ENCODE measurements at places on chromosomes 4 and X.

DNA sequence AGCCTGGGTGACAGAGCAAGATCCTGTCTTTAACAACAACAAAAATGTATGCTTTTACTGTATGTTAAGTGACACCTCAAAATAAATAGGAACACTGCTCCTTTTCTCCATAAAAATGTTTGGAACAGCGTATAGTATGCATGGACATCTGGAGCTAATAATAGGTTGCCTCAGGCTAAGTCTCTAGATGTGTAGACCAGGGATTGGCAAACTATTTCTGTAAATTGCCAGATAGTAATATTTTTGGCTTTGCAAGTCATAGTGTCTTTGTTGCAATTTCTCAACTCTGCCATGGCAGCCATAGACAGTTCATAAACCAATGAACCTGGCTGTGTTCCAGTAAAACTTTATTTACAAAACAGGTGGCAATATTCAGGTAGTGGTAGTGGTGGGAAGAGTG lies 76.6 kb upstream of the CBLL2 start:
- DNase-seq: no peak

- DNase-seq: no peak
These were observed 252.4 kb upstream of the FAT4 start for GRCh38 chr4:125062115-125063050.

GRCh38 chr4:52788806-52789205 lies 37.6 kb upstream of the ERVMER34-1 start:
- no peak for DNase-seq

DNA sequence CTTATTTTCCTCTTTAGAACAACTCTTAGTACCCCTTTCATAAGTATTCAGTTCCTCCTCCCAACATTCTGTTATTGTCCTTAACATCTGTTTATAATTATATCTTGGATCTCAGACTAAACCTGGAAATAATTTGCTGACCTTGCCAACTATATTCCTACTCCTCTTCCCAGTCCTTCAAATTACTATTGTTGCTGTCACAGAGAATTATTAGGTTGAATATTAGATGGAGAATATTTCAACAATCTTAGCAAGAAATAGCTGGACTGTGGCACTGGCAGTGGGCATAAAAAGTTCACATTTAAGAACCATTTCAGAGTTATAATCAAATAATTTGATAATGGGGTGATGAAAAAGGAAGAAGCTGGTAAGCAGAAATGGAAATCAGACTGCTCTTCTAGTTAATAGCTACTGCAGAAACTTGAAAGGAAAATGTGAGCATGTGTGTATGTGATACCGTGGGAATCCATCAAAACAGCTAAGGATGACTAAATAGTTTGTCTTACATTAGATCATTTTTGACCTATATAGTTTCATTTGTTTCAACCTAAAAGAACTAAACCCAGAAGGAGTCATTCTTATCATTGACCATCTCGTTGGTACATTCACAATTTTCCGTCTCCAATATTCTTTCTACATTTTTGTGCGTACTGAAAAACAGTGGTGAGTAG lies 43.3 kb upstream of the PRDM8 start:
- DNase-seq: no peak

All from stimulated activated CD4-positive, alpha-beta T cell treated with anti-CD3 and anti-CD28 coated beads, Interleukin-4, amount 100 ng/mL, for 24 hours (primary cell).